AG04450 (cell line): ENCODE measurements at places on chromosomes 4 and X.

GRCh38 chr4:168618577-168619265, 121.9 kb downstream of the PALLD start:
- no peak for DNase-seq

GRCh38 chr4:146132445-146132844, 43.1 kb upstream of the LSM6 start:
- DNase-seq, result no peak

GRCh38 chrX:39759526-39760224, 338.1 kb downstream of the BCOR start:
- DNase-seq, result no peak

DNA sequence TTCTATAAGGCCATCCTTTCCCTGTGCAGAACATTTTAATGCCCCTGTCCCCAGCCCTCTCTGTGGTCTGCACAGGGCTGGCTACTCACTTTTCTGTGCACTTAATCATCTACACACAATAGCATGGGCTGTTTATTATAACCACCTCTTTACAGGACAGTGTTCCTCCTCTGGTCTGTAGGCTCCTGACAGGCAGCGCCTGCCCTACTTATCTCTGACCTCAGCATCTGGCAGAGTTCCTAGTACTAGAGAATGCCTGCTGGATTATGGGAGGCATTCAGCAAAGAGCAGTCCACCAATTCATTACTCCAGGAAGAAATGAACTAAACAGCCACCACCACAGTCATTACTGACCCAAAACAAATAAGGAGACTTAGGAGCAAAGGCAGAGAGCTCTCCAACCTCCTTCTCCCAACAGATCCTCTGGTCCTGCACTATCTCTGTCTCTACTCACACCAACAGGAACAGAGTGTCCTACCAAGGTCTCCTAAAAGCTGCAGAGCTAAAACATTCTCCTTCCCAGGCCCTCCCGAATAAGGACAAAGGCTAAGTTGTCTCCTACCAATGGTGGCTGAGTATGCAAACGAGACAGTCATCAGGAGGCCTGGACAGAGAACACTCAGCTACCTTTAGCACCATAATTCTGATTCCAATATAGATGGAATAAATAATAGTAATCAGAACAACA, 279.2 kb downstream of the QDPR start:
- peak; percentile 53 for DNase-seq

GRCh38 chr4:111988514-111988913, 156.7 kb upstream of the FAM241A start:
- no peak for DNase-seq

- no peak for DNase-seq
Observed at GRCh38 chrX:154486396-154487207, at the start of gene UBL4A. UBL4A (minus strand) TSS chrX:154486615; CDS start chrX:154486584, 31 bp downstream.

DNA sequence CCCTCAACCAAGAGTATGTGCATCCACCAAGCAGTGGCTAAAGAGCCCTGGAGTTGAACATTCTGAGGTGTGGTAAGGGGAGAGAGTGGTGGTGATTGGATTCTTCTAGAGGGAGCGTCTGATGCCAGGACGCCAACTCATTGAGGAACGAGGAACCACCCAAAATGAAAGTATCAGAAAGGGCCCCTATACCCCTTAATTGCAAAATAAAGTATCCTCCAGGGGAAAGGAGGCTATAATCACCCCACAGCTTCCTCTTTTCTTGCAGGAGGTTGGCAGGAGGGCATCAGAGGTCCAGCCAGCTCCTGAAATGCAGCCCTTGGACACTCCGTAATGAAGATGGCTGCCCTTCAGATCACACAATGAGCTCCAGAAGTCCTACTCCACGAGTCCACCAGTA, 5.3 kb upstream of the KIAA1210 start:
- DNase-seq, result no peak
